ENCODE measurements at places on chromosomes 1 and 21. TPM values are rescaled to one million over a fixed set of nuclear protein-coding genes. Genes with fewer than 3 reads are reported as not detected.

The EBNA1BP2 gene
- total RNA-seq: 175 TPM

The ANGPTL3 gene
- not detected for total RNA-seq

The KRTAP12-2 gene
- not detected for total RNA-seq

The FGR gene
- 0.38 TPM for total RNA-seq

The S100A3 gene
- total RNA-seq: 0.34 TPM
